ENCODE measurements at places on chromosomes 1 and 21. TPM values are rescaled to one million over a fixed set of nuclear protein-coding genes. Genes with fewer than 3 reads are reported as not detected.

ACTL8 gene
- 10.0 TPM for total RNA-seq

PRAMEF10 gene
- not detected for total RNA-seq

GPR25 gene
- total RNA-seq: not detected

MYCL gene
- 79.7 TPM for total RNA-seq

IQGAP3 gene
- 0.20 TPM for total RNA-seq

DAB1 gene
- total RNA-seq: 17.1 TPM

OR6N1 gene
- 0.38 TPM for total RNA-seq

C1orf185 gene
- not detected for total RNA-seq

MRPS15 gene
- total RNA-seq: 134 TPM

SNAPIN gene
- 32.3 TPM for total RNA-seq

SPATC1L gene
- 5.7 TPM for total RNA-seq

SPRR3 gene
- 0.85 TPM for total RNA-seq

IL10RB gene
- total RNA-seq: 6.9 TPM

CDK18 gene
- total RNA-seq: 4.8 TPM

NOC2L gene
- 95.0 TPM for total RNA-seq

CD34 gene
- 0.15 TPM for total RNA-seq

LCE6A gene
- total RNA-seq: not detected

NPR1 gene
- total RNA-seq: 0.54 TPM

All from motor neuron (in vitro differentiated cells).